ENCODE measurements at places on chromosomes 11 and 22.

- no peak for DNase-seq
These were observed 4.4 kb downstream of the EXPH5 start for GRCh38 chr11:108589136-108589535.

DNA sequence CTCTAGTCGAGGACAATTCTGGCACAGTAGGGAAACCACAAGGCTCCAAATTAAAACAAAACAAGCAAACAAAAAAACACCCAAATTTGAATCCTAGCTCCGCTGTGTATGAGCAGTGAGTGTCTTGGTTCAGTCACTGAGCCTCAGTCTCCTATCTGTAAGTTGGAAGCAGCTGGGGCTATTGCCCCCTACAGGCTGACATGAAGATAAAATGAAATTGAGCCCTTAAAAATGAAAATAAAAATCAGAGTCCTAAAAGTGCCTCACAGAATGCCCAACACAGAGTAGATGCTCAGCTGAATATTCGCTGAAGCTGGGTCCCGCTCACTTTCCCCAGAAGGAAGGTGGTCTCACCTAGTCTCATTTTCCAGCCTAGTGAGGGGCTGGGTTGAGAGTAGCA is 65.2 kb downstream of the PDE2A start:
- DNase-seq, result no peak

DNA sequence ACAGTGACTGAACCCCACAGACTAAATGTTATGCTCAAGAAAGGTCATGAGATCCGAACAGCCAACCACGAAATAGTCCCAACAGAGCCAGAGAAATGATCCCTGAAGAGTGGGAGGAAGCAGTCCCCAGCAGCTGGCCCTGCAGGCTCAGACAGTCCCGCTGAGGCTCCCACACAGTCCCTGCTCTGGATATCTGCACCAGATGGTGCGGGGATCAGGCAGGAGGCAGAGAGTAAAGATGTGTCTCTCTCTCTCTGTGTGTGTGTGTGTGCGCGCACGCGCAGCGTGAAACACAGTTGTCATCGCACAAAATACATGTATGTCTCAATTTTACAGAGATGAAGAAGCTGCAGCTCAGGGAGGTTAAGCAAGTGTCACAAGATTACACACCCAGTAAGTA is 27.9 kb downstream of the GUCY1A2 start:
- no peak for DNase-seq

GRCh38 chr11:22690871-22691270 is 24.5 kb downstream of the GAS2 start:
- DNase-seq, result no peak

GRCh38 chr11:112279901-112280267 is 19.2 kb upstream of the PLET1 start:
- DNase-seq, result peak; percentile 71

GRCh38 chr22:43148581-43148980 is 2.8 kb upstream of the TSPO start:
- DNase-seq, result no peak

DNA sequence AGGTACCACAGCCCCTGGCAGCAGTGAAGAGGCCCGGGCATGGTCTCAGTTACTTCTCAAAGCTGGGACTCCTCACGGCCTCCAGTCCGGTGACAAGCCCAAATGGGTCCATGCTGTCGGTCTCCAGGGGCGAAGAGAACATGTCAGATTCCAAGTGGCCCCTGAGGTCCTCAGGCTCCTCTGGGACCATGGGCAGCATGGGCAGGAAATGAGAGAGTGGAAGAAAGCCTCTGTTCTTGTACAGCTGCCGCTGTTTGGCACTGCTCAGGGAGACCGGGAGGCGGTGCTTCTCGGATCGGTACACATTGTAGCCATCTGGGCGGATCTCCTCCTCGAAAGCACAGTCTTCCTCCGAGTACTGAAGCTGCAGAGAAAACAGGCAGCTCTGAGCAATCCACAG is 4.6 kb downstream of the FGF19 start:
- DNase-seq, result no peak

GRCh38 chr22:25741692-25742626 is at the start of gene MYO18B:
TSS of gene MYO18B (plus strand) at chr22:25742188. CDS start at chr22:25761093, 18,905 bp downstream.
- no peak for DNase-seq

DNA sequence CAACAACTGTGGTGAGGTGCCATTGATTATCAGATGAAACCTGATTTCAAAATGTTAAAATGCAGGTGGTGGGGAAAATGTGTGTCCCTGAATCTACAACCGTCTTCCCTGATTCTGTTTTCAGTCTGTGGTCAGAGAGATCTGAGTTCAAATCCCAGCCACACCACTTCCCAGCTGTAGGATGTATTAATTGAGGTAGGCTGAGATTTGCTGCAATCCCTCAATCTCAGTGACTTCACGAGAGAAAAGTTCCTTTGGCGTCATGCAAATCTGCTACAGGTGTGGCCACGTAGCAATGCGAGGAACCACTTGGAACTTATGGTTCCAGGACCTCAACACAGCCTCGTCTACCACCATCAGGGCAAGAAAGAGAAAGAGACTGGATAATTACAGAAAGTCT is 56.2 kb downstream of the BCL2L13 start:
- DNase-seq, result no peak

DNA sequence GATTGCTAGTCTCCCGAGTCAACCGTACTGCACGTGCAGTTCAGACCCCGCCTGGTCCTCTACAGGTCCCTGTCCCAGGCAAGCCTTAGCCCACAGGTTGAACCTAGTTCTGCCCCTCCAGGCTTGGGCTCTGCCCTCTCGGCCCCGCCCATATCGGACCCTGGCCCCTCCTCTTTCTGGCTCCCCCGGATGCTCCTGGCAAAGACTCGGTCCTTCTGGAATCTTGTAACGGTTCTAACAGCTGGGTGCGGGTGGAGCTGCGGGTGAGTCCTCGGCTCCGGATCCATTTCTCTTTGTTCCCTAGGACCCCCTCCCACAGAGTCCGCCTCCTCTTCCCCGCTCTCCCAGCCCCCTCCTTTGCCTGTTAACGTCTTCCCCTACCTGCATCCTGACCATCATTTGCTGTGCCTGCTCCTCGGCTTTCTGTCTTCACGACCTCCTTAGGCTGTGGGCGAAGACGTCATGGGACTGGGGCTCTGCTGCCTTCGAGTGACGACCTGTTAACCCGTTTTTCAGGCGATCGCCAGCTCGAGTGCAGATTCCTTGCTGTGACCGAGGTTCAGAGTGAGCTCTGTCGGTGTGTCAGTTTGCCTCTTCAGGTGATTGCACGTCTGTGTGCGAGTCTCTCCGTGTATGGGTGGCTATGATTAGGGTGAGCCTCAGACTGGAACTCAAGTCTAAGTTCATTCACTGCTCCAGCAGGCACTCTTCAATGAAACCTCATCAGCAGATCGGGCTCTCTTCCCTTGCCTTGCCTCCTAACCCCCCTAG is at the start of gene DNHD1:
DNHD1 (plus strand) TSS at position 212 of the 771 bp plus-strand sequence. CDS start 936 bp downstream, outside the sequence.
- no peak for DNase-seq

- DNase-seq, result no peak
These were observed 3.0 kb downstream of the CXCR5 start for GRCh38 chr11:118886681-118887111.

DNA sequence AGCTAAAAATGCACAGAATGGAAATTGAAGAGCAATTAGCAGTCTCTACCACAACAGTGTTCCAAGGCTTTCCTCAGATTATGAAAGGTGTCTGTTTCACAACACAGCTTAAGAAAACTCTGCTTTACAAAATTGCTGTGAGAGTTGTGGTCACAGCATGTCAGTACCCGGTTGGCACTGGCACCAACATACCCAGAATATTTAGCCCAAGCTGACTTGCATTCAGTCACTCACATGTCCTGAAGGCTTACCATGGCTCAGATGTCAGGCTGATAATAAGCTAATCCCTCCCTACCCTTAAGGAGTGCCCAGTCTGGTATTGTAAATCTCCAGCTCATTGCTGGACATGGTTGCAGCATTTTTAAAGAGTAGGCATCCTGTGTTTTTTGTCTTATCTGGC is 14.9 kb downstream of the NCR3LG1 start:
- no peak for DNase-seq

DNA sequence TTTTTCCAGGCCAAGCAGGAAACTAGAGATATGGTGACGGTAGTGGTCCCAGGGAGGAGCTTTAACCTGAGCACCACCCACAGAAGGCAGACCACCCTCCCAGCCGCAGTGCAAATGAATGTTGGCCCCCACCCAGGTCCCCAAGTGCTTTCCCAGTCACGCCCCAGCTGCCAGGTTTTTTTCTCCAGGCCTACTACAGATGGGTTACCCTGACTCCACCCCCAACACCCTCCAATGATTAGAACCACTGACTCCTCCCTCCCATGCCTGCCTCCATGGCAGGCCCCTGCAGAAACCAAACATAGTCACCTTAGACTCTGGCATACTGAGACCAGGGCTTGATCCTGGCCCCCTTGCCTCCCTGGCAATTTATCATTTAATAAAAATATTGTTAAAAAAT is 58.7 kb upstream of the CHST1 start:
- DNase-seq, result no peak

DNA sequence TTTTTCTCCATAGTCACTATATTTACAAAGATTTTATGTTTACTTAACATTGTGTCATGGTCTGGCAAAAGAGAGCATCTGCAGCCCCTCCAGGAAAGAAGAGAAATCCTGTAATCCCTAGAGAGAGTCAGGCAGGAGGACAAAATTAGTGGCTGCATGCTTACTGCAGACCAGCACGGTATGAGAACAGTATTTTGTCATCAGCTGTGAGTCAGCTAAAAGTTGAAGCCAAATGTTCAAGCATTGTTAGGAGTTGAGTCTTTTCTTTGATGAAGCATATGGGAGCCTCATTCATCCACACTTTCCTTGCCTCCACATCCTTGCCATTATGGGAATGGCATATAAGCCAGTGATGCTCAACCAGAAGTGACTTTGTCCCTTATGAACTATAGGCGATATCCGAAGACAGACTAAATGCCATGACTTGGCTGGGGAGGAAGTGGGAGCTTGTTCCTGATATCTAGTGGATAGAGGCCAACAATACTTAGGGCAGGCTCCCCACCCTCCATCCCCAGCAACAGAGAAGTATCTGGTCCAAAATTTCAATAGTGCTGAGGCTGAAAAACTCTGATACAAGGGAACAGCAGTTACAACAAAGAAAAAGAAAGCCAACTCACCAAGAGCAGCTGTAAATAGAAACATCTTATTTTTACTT is 112.0 kb upstream of the OR5AK2 start:
- DNase-seq, result no peak

- no peak for DNase-seq
These were observed 14.1 kb downstream of the CREB3L1 start for GRCh38 chr11:46291441-46292150.

DNA sequence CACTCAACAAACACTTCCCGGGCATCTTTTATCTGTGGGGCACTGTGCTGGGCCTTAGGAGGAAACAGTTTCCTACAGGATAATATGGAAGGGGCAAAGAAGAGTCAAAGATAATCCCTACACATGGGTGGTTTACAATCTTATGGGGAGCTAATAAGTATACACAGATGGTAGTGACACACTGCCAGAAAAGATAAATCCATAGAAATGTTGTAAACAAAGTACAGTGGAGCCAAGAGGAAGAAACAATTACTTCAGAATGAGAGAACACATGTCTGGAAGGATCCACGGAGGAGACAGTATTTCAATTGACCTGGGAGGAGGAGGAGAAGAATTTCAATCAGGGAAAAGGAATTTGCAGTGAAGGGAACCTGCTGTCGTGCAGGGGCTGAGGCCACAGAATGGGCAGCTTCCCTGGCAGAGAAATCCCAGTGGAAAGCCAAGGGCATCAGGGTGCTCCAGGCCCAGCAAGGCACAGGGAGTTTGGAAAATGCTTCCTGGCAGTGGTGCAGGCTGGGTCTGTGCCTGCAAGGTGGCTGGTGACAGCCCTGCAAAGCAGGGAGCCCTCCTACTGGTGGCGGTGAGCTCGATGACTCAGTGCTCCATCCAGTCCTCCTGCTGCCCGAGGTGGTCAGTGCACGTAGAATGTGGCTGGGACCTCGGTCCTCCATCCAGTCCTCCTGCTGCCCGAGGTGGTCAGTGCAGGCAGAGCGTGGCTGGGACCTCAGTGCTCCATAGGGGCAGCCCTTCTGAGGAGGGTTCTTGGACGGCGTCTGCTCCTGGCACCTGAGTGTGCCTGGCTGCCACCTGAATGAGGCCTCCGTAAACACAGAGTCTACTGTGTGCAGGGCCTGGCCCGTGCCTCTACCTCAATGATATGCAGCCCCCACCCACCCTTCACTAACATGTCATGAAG is 444.3 kb upstream of the B3GAT1 start:
- no peak for DNase-seq

GRCh38 chr11:57815877-57816276 is 54.3 kb downstream of the CTNND1 start:
- DNase-seq, result no peak

- DNase-seq, result peak; percentile 23
These were observed 9.7 kb downstream of the TUB start for GRCh38 chr11:8090756-8091155.

GRCh38 chr11:67405196-67405567 is 1.3 kb downstream of the TBC1D10C start:
- no peak for DNase-seq

GRCh38 chr11:67647471-67647870 is 3.1 kb downstream of the ACY3 start:
- DNase-seq, result no peak

GRCh38 chr11:17894929-17895658 is 117.8 kb downstream of the SERGEF start:
- no peak for DNase-seq

GRCh38 chr11:62999649-63000048 is 14.9 kb upstream of the SLC22A6 start:
- DNase-seq, result no peak

- no peak for DNase-seq
These were observed 264.7 kb upstream of the B3GAT1 start for GRCh38 chr11:134676516-134677287.

- no peak for DNase-seq
These were observed 81.2 kb downstream of the WNT11 start for GRCh38 chr11:76124905-76125770.

GRCh38 chr11:65640483-65641296 is 2.8 kb downstream of the SIPA1 start:
- DNase-seq, result no peak

- no peak for DNase-seq
These were observed 28.0 kb downstream of the OR5B17 start for GRCh38 chr11:58330861-58331260.

DNA sequence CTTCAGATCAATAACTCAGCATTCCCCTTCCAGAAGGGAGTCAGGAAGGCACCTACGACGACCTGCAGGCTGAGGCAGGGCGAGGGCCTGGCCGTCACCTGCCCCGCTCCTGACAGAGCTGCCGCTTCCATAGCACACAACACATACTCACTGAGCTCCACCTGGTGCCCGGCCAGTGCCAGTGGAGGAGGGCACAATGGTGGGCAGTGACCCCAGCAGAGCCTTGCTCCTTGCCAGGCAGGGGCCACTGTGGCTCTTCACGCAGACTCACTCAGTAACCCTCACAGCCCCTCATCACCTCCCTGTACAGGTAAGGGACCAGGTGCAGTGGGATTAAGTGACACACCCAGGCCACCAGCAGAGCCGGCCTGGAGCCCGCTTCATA is 24.6 kb downstream of the LRFN4 start:
- no peak for DNase-seq

GRCh38 chr11:130653838-130654636 is 205.6 kb downstream of the ADAMTS15 start:
- no peak for DNase-seq

All from NCI-H146 (cell line).